ENCODE measurements at places on chromosomes 1 and 21. TPM values are rescaled to one million over a fixed set of nuclear protein-coding genes. Genes with fewer than 3 reads are reported as not detected.

The BTF3L4 gene
- total RNA-seq: 33.8 TPM

The AIM2 gene
- not detected for total RNA-seq

The B4GALT2 gene
- 103 TPM for total RNA-seq

The FOXO6 gene
- total RNA-seq: 5.4 TPM

- no peak for DNase-seq
Measured at GRCh38 chr1:97562081-97562480, 358.8 kb downstream of the DPYD start.

DNA sequence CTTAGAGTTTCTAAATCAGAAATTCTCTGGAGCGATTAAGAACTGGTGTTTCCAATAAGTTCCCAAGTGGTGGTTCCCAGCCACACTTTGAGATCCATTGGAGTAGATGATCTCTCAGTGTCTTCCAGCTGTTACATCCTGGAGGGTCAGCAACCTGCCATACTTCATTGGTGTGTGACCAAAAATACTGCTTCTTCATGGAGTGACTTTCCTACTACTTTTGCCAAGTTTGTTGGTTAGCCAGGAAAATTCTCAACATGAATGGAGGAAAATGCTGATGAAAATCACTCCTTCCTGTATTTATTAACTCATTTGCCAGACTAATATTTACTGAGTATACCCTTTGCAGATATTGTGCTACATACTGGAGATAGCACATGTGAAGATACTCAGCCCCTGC, 186.1 kb downstream of the FGGY start:
- DNase-seq: no peak

DNA sequence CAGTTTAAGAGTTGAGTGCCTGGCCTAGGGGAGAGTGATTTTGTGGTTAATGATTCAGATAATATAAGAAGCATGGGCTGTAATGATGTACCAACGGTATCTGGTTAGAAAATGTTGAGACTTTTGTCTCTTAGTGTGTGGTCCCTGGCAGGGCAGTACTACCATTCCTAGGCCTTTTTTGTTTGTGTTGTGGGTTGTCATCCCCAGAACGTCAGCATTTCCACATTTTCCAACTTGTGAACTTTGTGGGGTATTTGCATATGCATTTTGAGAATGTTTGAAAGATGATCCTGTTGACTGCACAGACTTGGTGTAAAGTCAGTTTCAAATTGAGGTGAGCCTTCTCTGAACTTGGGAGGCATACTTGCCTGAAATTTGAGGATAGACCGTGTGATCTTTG, 11.4 kb downstream of the NEK7 start:
- no peak for DNase-seq
